ENCODE measurements at places on chromosomes 5 and 9.

DNA sequence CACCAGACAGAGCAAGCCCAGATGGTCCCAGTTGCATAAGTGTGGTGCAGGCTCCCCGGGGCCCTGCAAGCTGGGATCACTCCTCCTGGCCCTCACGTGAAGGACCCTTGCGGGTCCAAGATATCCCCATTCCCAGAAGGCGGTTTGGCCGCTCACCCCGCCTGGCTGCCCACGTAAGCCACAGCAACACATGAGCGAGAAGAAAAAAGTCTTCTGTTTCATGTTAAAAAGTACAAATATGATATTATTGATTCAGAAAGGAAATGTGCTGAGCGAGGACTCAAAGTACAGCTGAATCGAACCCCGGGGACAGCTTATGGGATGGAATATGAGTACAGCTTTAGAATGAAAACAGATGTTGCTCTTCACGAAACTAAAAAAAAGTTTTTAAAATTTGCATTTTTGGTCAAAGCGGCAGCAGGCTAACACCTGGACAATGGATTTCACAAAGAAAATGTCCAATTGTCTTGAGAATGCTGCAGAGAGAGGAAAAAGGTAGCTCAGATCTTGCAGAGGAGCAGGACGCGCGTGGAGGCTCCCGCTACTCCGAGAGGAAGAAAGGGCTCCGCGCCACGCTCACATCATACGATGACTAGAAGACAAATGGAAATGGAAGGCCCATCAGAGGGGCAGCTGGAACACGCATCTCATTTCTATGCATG, 427.6 kb downstream of the IRX1 start:
- no peak for DNase-seq

- DNase-seq: no peak
Measured at GRCh38 chr9:6961845-6962522, 204.2 kb downstream of the KDM4C start.

- DNase-seq: no peak
Measured at GRCh38 chr9:24011881-24012280, 185.8 kb upstream of the ELAVL2 start.

- peak; percentile 67 for DNase-seq
Measured at GRCh38 chr5:178331491-178331996, 98.9 kb upstream of the PHYKPL start.

DNA sequence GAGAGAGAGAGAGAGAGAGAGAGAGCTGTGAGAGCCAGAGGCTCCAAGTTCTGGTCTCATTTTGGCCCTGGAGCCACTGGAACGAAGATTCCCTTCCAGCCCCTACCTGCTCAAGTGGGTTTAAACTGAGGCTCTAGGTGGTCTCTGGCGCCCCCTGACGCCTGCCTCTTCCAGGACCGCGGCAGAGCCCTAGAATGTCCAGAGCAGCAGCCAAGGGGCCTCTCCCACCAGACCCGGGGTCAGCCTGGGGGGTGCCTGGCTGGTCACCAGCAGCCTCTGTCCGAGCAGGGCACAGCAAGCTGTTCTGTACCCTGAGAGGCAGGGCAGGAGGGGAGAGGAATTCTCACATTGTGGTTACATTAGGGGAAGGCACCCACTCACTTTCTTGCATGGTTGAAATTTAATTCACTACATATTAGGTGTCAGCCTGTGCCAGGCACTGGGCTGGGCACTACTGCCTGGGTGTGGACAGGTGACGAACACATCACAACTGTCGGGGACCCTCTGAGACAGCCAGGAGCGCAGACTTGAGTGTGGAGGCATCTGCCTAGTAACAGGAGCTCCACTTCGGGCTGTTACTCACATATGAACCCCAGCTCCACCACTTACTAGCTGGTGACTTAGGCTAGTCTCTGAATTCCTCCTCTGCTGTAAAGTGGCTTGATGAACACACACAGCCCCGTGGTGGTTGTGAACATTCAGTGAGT, 44.5 kb downstream of the AMBP start:
- no peak for DNase-seq

DNA sequence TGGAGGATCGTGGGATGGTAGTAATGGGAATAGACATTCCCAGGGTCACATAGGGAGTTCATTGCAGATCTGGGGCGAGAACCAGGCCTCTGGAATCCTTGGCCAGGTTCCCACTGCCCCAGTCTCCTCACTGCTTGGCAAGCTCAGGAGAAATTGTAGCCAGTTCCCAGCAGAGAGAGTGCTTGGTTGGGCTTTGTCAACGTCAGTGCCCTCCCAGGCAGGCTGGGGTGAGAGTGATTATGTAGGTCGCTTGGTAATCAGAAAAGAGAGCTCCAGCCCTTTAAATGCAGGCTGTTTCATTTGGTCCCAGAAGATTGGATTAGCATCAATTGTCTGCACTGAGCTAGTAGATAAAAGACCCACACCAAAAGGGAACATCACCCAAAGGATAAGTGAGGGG, 51.8 kb upstream of the GALNT10 start:
- DNase-seq: no peak
